NCI-H82 (cell line): ENCODE measurements at places on chromosomes 1 and 21.
A peak's percentile ranks its signal among the peaks of the same experiment; 100 is the strongest.

DNA sequence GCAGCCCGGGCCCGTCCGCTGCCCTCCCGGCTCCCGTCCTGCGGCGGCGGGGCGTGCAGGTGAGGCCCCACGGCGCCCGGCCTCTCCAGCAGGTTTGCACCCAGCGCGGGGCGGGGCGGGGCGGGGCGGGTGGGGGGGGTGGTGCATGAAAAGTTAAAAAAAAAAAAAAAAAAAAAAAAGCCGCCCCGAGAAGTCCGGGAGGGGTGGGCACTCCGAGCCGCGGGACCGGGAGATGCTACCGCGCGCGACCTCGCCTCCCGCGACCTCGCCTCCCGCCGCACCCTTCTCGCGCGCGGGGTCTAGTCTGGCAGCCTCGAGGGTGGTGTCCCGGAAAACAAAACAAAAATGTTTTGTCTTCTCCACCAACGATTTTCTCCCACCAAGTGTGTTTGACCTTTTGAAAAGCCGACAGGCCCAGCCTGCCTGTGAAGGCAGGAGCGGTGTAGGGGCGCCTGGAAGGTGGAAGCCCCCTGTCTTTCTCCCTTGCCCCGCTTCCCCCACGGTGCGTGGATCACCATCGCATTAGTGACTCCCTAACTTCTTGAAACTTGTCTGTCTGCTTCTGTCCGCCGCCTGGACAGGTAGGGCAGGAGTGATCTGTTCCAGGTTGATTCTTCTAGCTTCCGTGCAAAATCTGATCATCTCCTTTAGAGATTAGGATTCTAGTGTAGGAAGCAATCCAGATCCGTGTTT lies 569 bp downstream of the RCAN3 start:
- no peak for DNase-seq

GRCh38 chr1:11924334-11925195 lies 1.7 kb downstream of the KIAA2013 start:
- DNase-seq = no peak

GRCh38 chr1:230215031-230215430 lies 148.0 kb downstream of the GALNT2 start:
- DNase-seq = no peak

DNA sequence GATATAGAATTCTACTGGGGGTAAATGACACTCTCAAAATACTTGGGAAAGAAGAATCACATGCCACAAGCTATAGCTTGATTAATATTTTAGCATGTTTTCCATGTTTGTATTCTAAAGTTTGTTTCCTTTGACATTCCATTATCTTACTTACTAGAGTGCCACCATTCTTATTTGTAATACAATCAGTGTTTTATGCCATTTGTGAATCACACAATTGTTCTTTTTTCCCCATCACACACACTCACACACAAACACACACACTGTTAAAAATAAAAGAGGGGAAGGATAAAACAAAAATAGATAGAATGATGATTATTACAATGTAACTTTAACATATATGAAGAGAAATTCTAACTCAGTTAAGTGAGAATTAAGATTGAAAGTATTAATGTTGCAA lies 16.0 kb upstream of the TEKT2 start:
- no peak for DNase-seq

- DNase-seq = no peak
Observed at GRCh38 chr1:115479055-115479482, 141.0 kb upstream of the NGF start.

DNA sequence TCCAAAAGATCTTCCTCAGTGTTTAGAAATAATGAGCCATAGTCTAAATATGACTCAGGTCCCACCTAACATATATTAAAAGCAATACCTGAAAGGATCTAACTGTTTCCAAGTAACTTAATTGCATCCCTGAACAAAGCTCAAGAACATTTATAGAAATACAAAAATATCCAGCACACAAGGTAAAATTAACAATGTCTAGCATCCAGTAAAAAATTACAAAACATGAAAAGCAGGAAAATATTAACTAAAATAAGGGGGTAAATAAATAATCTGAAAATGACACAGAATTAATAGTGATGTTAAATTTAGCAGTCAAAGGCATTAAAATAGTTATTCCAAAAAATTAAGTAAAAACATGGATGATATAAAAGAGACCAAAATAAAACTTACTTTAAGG lies 21.3 kb upstream of the VANGL1 start:
- DNase-seq = no peak

DNA sequence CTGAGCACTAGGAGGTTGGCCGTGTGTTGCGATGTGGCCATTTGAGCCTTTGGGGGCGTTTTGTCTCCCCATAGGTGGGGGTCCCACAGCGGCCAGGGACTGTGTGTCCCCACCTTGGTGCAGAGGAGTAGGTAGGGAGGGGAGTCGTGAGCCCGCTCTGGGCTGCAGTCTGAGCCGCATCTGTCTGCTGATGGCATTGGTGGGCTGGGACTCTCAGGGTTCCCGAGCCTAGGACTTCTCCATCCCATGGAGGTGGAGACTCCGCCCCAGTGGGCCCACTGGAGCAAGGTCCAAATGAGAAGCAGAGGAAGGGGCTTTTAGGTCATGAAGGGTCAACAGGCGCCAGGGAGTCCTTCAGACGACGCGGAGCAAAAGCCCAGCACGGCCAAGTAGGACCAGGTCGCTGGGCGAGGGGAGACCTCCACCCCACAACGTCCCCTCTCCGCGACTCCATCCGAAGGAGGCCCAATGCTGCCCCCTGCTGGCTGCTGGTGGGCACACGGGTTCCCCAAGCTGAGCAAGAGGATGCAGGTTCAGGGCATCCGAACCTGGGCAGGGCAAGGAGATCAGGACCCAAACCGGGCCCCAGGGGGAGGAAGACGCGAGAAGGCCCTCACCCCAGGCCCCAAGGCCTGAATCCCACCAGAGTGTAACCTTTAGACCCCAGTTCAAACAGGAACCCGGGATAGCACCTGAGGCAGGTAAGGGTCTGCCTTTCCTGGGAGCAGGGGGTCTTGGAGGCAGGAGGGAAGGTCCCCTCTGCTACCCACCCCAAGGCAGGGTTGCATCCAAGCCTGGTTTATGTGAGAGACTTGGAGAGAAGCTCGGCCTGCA lies 14.9 kb downstream of the TTC34 start:
- peak; percentile 43 for DNase-seq

DNA sequence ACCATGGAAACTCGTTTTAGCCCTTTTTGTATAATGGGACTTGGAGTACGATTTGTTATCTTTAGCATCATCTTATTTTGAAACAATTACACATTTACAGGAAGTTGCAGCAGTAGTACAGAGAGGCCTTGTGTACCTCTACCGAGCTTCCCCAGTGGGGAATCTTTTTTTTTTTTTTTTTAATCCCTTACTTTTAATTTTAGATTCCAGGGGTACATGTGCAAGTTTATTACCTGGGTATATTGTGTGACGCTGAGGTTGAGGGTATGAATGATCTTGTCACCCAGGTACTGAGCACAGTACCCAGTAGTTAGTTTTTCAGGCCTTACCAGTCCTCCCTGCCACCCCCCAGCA lies 45.9 kb downstream of the HHAT start:
- no peak for DNase-seq

DNA sequence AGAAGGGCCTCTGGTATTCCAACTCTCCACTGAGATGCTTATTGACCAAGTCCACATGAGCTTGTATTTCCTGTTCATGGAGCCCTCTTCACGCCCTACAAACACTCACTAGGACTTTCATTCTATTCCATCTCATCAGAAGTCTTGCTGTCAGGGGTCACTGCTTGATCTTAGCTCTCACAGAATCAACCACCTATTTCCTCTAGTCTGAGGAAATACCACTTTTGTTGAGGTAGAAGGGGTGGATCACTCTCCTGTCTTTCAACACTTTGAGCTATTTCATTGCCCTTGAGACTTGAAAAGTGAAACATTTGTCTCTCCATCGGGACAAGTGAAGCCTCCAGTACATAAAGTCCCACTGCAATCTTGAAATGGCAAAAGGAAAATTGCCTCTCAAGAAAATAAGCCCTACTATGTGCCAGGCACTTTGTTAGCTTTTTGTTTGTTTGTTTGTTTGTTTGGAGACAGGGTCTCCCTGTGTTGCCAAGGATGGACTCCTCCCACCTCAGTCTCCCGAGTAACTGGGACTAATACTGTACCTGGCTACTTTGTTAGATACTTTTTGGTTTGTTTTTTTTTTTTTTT lies 19.8 kb upstream of the FAM110D start:
- DNase-seq = no peak

DNA sequence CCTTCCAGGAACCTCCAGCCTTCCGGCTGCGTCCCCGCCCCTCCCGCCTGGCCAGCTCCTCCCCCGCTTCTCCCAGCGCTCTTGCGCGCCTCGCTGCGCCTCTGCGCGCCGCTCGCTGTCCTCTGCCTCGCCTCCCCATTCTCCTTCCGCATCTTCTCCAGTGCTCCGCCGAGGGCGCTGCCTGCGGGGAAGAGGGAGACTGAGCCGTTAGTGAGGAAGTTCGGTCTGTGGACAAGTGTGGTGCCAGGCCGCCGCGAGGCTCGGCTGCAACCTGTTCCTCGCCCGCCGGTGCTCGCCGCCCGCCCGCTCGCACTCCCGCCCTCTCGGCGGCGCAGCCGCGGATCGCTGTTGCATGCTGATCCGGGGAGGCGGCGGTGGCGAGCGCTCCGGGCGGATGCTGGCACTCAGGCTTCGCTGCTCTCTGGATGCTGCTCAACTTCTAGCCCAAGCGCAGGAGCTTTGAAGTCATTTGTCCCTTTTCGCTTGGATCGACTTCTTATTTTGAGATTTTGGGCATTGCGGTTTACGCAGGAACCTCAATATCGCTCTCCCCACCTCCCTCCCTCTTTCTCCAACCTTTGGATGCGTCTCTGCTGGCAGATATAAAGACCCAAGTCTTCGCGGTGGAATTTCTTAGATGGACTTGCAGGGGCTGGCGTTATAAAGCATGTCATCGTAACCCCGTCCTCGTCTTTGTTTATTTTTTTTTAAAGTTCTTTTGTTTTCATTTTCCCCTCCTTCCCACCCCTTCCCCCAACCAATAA lies 614 bp upstream of the CACNA1E start:
- DNase-seq = peak; percentile 60

DNA sequence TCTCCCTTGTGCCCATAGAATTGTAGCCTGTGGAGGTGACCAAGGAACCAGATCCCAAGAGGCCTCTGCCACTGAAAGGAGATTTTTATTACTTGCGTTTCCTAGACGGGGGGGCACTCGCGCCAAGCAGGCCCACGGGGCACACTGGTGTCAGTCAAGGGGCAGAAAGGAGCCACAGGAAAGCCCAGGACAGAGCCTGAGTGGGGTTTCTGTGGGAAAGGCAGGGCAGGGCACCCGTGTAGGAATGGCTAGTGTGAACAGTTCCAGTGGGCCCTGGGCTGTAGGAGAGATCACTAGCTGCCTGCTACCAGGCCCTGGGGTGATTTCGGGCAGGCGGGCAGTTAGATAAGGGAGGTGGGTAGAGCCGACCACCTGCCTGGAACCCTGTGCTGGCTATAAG lies 70.8 kb downstream of the ADARB1 start:
- no peak for DNase-seq

DNA sequence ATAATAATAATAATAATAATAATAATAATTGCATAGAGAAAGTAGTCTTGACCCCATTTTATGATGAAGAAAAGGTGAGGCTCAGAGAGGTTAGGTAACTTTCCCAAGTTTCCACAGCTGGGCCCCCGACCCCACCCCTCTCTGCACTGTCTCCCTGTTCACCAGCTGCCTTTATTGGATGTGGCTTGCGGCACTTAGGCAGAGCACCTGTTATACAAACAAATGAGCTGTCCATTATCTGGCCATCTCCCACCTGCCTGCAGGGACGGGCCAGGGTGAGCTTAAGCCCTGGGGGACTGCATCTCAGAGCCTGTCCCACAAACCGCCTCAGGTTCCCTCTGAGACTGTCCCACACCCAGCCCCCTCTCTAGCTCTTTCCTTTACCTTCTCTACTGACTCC lies 10.1 kb upstream of the EFNA1 start:
- no peak for DNase-seq

DNA sequence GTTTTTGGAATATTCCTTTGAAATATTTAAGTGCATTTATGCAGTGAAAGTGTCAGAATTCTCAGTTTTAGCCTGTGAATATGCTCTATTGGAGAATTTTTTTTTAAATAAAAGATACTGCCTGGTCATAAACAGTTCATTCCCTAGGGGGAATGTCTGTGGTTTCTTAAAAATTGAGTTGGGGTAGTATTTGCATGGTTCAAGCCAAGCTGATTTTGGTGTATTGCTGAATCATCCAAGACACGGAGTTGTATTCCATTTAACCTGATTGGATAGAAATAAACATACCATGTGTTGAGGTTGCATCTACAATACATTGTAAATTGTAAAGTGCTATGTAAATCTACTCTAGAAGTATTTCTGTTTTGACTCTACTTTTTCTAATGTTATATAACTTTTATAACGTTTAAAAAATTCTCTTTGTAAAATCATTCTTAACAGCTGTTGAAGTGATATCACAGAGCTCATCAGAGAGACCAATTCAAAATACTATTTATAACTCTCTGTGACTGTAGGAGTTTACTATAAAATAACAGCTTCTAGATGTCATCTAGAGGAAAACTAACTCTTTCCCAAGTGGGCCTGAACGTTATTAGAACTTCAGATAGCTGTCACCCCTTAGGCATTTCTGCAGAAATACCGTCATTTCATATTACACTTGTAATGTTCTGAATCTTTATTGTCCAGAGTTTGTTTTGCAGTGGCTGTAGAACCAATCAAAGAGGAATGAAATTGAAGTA lies 199.1 kb downstream of the USP25 start:
- no peak for DNase-seq

DNA sequence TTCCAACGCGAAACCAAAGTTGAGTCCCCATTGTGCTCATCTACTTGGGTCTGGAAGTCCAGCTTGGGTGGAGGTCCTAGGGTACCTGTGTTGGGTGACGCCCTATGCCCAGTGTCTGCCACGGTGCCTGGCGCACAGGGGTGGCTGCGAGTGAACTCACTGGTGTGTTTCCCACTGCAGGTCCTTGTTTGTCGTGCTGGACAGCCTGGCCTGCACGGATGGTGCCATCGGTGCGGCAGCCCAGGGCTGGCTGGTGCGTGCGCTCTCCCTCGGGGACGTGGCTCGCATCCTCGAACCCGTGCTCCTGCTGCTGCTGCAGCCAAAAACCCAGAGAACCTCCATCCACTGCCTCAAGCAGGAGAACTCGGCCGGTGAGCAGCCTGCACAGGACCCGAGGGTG lies 80.4 kb upstream of the MORC3 start:
- no peak for DNase-seq

DNA sequence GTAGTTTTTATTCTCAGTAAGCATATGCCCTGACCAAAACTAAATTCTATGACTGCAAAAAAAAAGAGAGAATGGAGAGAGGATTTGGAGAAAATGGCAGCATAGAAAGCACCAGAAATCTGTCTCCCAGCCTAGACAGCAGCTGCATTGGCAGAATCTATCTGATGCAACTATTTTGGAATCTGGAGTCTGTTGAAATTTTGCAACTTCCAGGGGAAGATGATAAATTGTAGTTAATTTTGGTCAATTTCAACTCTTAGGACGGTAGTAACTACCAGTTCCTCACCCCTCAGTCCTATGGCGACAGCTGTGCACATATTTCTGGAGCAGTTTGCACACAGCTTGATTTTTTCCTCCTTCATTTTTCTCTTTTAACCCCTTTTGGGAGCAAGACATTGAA lies 10.9 kb downstream of the EXO5 start:
- no peak for DNase-seq
